Caki2 (cell line): ENCODE measurements at places on chromosomes 12 and 14.
A peak's percentile ranks its signal among the peaks of the same experiment; 100 is the strongest.

GRCh38 chr14:50864237-50864636 is 7.6 kb upstream of the ABHD12B start:
- DNase-seq = no peak

DNA sequence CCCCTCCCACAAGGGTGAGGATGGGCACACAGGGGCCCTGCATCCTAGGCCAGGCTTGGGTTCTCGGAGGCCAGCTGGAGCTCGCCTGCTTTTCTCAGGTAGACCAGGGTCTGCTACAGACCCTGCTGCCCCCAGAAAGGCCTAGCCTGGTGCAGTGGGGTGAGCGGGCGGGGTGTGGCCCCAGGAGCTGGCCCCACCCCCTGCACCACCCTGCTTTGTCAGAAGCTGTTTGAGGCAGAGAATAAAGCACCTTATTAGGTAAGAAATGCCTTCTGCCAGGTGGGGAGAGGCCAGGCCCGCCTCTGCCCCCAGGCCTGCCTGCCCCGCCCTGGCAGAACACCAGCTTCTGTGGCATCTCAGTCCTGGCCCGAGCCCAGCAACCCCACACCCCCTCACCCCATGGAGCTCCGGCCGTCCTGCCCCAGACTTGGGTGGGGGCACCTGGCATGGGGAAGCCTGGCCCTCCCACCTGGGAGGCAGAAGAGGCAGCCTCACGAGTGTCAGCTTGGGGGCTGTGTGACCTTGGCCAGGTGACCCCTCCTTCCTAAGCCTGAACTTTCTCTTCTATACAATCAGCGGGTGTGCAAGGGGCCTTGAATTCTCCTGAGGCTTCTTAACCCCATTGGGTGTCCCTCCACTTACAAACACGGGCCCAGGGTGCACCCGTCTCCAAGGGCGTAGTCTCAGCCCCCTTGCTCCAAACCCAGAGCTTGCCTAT is 43.2 kb downstream of the KRT80 start:
- DNase-seq = peak; percentile 88

DNA sequence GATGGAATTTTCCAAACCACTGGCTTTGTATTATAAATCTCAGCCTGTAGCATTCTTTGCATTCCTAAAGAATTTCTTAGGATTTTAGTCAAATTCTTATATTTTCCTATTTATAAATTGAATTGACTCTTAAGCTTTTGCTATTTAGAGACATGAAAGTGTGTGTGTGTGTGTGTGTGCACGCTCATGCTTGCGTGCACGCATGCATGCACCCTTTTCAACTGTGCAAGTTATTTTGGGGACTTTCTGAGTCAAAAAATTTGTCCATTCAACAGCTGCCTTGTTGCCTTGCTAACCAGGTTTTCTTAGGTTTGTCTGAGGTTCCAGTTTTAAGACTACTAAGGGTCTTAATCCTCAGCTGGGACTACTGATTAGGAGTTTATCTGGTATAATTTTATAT is 42.6 kb downstream of the GPATCH2L start:
- no peak for DNase-seq

DNA sequence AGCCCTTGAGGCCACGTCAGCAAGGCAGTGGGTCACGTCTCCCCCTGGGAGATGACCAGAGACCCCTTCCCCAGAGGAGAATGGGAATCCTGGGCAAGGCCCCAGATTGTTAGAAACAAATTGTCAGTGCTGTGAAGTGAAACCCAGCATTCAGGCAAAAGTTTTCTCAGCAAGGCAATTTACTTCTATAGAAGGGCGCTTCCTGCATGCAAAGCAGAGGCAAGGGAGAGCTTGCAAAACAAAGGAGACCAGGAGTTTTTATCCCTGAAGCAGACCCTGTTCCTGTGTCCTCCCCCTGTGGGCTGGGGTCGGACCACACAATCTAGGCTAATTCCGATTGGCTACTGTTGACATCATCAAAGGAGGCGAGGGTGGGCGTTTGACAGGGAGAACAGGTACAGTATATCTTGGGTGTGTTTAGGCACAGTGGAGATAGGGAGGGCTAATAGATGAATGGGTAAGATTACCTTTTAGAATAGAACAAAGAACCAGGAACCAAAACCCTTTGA is 114.2 kb downstream of the RIN3 start:
- no peak for DNase-seq

DNA sequence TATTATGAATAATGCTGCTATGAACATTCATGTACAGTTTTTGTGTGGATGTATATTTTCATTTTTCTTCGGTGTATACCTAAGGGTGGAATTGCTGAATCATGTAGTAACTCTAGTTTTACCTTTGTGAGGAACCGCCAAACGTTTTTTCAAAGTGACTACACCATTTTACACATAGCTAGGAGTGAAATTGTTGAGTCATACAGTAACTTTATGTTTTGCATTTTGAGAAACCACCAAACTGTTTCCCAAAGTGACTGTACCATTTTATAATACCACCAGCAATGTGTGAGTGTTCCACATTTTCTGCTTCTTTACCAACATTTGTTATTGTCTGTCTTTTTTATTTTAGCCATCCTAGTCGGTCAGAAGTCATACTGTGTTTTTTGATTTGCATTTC is 3.1 kb upstream of the TPH2 start:
- DNase-seq = no peak

DNA sequence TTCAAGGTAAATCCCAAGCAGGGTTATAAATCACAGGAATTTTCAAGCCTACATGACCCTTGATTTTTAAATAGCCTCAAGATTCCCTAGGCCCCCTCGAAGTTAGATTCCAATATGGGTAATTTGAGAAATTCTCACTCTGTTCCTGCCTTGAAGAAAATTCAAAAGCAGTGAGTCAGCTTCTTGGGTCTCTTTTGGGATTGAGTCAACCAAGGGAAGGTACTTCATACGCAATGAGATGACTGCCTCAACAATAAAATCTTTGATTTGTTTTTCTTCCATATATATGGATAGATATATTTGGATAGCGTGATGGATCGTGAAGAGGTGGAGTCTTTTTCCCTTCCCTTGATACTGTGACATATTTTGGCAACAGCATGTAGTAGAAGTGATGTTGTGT is 180.4 kb upstream of the ATP2B1 start:
- no peak for DNase-seq

DNA sequence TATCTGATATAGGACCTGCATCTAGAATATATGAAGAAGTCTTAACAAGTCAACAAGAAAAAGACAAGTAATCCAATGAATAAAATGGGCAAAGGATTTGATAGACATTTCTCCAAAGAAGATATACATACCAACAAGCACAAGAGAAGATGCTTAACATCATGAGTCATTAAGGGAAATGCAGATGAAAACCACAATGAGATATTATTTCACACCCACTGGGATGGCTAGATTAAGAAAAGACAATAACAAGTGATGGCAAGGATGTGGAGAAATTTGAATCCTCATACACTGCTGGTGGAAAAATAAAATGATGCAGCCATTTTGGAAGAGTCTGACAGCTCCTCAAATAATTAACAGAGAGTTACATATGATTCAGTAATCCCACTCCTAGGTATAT is 502.6 kb downstream of the FUT8 start:
- DNase-seq = no peak

DNA sequence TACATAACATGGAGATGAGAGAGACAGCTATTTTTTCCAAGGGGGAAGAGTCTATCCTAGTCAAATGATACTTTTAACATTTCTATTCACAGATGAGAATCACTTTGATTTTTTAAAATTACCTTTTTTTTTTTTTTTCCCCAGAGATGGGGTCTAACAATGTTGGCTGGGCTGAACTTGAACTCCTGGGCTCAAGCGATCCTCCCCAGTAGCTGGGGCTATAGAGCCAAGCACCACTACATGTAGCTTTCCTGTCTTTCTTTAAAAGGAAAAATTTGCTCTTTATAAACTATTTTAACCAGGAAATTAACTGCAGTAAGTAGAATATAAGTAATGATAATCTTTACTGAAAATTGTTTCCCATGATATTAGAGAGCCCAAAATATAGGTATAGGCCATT is 3.3 kb downstream of the PRICKLE1 start:
- no peak for DNase-seq
